Adrenal gland (tissue), 19 donors: ENCODE measurements at places on chromosomes 16 and 17.

DNA sequence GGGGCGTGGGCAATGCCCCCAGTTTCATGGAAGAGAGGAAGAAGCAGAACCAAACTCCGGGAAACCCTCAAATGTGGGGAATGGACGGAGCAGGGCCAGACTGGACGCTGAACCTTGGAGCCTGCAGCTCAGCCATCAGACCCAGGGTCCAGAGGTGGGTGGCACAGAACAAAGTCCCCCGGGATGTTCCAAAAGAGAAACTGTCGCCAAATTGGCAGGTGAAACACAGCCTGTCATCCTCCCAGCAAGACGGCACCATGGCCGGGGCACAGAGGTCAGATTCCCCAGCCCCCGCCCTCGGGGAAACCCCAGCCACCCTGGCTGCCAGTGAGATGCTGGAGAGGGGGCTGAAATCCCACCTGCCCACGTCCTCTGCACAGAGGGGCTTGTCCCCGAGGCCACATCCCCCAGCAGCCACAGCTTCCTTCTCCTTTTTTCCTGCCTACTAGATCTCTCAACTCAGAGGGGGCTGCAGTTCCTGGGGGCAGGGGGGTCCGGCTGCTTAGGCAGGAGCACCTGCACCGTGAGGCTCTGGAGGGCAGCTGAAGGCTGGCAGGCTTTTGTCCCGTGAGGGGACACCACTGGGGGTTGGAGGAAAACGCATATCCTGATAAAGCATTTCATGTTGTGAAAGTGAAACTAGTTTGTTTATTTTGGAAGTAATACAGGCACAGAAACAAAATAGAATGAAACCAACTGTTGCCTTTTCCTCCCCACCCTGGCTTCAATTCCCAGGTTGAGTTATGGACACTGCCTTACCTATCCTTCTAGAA lies 1.2 kb upstream of the SECTM1 start:
- peaks cover 17% of the 10 kb centered on the region for H3K4me1 ChIP-seq
- no peaks in the 10 kb centered on the region for H3K27me3 ChIP-seq
- no peaks in the 10 kb centered on the region for H3K36me3 ChIP-seq
- no peak overlapping the region for H3K4me3 ChIP-seq

DNA sequence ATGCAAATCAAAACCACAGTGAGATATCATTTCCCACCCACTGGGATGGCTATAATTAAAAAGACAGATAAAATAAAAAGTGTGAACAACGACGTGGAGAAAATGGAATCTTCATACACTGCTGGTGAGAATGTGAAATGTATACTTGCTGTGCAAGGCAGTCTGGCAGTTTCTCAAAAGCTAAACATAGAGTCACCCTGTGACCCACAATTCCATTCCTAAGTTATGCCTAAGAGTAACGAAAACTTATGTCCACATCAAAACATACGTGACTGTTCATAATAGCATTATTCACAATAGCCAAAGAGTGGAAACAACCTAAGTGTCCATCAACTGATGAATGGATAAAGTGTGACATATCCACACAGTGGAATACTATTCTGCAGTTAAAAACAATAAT lies 38.1 kb upstream of the VPS4A start:
- peaks cover 13% of the 10 kb centered on the region for H3K36me3 ChIP-seq
- H3K4me3 ChIP-seq, result no peak overlapping the region
- H3K27me3 ChIP-seq, result no peaks in the 10 kb centered on the region
- H3K4me1 ChIP-seq, result peaks cover 16% of the 10 kb centered on the region
- H3K27ac ChIP-seq, result no peak overlapping the region

- H3K27me3 ChIP-seq, result no peaks in the 10 kb centered on the region
- no peak overlapping the region for H3K4me3 ChIP-seq
- H3K27ac ChIP-seq, result no peak overlapping the region
- no peak for DNase-seq
- peaks cover 42% of the 10 kb centered on the region for H3K4me1 ChIP-seq
Observed at GRCh38 chr17:67125417-67125816, 81.1 kb downstream of the CACNG1 start.

DNA sequence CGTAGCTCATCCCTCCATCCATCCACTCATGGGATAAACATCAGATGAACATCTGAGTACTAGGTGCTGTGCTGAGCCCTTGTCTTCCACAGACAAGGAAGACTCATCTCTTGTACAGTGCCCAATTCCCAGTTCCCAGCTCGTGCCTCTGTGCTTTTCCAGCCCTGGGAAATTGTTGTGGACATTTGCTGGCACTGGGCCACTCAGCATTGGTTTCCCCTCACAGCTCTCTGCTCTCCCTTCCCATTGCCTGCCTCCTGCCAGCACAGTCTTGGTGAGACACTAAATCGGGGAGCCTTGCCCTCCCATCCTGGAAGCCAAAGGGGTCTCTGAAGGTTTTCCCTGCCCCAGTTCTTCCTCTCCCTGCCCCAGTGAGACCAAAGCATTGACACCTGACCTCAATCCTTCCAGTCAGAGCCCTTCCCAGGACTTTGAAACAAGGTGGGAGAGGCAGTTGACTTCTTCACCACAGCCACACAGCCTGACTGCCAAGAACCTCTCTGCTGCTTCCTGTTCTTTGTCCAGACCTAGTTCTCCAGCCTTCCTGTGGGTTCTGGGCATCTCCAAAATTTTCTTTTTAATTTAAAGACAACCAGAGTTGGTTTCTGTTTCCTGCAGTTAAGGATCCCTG lies 50.2 kb downstream of the WSB1 start:
- no peaks in the 10 kb centered on the region for H3K27me3 ChIP-seq
- H3K4me3 ChIP-seq, result no peak overlapping the region
- H3K36me3 ChIP-seq, result no peaks in the 10 kb centered on the region
- H3K4me1 ChIP-seq, result peaks cover 7% of the 10 kb centered on the region
- no peak overlapping the region for H3K27ac ChIP-seq
- no peak for DNase-seq

DNA sequence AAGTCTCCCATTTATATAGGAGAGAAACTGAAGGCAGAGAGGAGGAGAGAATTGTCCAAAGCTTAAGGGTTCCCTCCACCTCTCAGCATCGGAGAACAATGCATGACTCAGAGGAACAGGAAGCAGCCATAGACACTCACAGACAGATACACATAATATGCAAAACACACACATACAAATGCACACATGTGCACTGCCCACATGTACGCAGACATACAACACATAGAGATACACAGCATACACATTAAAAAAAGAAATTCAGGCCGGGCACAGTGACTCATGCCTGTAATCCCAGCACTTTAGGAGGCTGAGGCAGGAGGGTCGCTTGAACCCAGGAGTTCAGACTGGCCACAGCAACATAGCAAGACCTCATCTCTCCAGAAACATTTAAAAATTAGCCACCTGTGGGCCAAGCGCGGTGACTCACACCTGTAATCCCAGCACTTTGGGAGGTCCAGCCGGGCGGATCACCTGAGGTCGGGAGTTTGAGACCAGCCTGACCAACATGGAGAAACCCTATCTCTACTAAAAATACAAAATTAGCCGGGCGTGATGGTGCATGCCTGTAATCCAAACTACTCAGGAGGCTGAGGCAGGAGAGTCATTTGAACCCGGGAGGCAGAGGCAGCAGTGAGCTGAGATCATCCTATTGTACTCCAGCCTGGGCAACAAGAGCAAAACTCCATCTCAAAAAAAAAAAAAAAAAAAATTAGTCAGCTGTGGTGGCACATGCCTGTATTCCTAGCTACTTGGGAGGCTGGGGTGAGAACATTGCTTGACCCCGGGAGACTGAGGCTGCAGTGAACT lies 11.3 kb downstream of the ERAL1 start:
- H3K4me1 ChIP-seq, result no peaks in the 10 kb centered on the region
- no peaks in the 10 kb centered on the region for H3K27me3 ChIP-seq
- no peak for DNase-seq
- no peak overlapping the region for H3K27ac ChIP-seq
- no peaks in the 10 kb centered on the region for H3K36me3 ChIP-seq
